Activated T-cell treated with anti-CD3 and anti-CD28 coated beads for 48 hours (primary cell): ENCODE measurements at places on chromosomes 5 and 9.

GRCh38 chr9:107060062-107060461 lies 197.1 kb downstream of the ZNF462 start:
- DNase-seq, result no peak

DNA sequence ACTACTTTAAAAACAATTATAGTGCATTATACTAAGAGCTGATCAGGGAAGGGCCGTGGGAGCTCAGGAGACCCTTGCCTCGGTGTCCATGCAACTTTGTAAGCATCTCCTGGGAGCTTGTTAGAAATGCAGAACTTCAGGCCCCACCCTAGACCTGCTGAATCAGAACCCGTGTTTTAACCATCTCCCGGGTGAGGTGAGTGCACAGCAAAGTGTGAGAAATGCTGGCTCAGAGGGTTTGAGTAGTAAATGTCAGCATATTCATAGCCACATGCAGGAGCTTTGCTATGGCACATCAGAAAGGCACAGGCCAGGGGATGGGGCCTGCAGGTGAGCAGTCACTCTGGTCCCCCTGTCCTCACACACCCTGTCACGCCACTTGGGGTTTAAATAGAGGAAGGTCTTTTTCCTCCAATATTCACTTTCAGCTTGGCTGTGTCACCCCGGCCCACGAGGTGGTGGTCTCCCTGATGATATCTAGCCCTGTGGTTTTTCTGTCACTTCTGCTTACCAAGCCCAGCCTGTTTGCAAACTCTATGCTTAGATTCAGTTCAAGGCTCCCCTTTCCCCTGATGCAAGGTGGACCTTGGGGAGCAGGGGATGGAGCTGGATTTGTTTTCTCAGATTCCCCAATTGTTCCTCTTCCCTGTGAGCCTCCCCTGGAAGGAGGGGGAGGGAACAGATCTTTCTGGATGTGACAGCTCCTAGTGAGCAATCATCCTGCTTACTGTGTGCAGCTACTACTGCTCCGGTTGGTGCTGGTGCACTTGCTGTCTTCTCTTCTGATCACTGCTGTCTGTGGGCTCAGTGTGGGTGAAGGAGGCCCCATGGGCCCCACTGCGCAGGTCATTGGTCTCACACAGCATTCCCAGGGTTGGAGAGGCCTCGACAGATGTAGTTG lies 51.8 kb upstream of the TGFBR1 start:
- DNase-seq, result no peak

GRCh38 chr5:72847989-72848473 lies 31.6 kb downstream of the TNPO1 start:
- peak; percentile 80 for DNase-seq

DNA sequence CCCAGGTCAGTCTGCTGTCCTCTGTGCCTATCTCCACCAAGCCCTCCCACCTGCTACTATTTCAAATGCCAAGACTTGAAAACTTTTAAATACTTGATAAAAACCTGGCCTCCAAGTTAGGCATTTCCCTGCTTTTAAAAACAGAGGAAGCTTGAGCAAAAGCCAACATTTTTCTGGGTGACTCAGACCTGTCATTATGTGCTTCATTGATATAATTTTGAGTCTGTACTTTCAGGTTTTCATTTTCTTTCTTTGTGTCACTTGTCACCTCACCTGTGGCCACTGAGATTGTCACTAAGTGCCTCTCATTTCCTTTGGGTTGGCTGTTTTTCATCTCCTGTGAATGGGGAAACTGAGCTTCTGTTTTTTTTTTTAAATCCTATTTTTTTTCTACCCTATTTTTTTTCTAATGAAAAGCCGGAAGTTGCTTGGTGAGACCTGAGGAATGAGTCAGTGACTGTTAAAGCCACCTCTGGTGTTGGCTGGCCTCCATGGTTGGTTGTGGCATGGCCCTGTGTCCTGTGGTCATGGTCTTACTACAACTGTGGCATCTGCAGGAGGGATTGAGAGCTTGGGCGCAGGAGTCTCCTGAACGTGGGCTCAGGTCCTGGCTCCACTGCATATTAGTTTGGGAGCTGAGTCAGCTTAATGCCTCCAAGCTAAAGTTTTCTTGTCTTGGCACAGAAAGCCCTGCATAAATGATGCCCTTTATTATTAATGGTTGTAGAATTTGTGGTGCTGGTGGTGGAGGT lies 56.7 kb downstream of the ARHGAP26 start:
- peak; percentile 23 for DNase-seq

DNA sequence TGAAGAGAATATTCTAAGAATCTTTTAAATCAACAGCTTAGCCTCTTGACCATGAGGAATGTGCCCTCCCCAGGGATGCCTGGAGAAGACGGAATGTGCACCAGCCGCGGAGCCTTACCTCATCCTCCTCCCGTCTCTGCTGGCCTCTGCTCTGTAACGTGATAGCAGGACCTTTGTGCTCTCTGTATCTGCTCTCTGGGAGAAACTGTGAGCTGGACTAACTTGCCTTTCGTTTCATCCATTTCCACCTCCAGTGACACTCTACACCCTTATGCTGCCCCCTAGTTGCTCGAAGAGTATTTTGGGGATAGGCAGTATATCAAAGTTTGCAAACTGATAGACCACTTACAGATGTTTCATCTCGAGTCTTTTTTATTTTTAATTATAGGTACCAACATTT lies 141.4 kb downstream of the NPR3 start:
- no peak for DNase-seq

DNA sequence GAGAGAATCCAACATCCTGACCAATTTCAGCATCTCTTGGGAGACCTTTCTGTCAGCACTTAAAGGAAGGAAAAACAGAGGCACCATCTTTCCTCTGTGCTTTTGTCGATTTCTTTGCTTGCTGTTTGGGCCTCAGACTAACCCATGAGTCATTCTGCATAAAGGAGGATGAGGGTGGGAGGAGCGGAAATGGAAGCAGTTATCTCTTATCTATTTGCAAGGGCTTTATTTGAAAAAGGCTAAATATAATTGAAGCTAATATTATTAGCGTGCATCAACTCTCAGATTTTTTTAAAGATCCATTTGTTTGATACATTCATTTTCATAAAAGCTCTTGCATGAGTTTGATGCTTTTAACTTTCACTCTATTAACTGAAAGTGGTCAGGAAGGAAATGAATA lies 72.9 kb downstream of the ZNF622 start:
- DNase-seq, result no peak
